ENCODE measurements at places on chromosomes 3 and 15. TPM values are rescaled to one million over a fixed set of nuclear protein-coding genes. Genes with fewer than 3 reads are reported as not detected.

GRCh38 chr15:67501177-67501835, 19.6 kb upstream of the C15orf61 start:
- DNase-seq = no peak

Gene GOLGA6L9
- 2.9 TPM for polyA plus RNA-seq

- no peak for DNase-seq
These were observed 193.1 kb downstream of the TNIK start for GRCh38 chr3:171267104-171267503.

GRCh38 chr3:103085465-103085864, 650.6 kb downstream of the ZPLD1 start:
- no peak for DNase-seq

Gene FAM227B
- 6.7 TPM for polyA plus RNA-seq

Gene ZNF106
- polyA plus RNA-seq = 234 TPM

- peak; percentile 59 for DNase-seq
These were observed 51.1 kb upstream of the ARRDC4 start for GRCh38 chr15:97909291-97909891.

DNA sequence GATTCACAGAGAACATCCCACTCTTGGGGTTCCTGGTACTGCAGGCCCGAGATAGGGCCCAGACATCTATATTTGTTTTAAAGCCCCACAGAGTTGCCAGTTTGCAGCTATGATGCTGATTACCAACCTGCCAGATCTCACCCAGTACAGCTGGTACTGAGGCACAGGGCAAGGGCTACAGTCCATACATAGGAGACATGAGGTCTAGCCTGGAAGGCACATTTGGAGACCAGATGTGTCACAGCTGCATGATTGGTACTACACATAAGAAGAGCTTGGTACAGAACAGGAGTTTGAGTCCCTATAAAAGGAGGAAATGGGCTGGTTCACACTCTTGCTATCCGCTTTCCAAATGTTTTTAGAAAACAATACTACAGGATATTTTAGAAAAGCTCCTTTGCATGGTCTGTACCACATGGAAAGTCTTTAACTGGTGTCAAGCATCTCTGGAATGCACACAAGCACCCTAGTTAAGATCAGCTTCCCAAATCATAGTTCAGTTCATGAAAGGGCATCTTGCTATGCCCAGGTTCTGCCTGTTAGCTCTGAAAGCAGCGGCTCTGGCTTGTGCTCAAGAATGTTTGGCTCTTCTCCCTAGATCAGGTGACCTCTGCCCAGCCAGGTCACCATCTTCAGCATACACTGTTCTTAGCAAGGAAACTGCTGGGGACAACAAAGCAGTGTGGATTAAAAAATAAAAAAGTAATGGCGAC, 20.6 kb downstream of the MTMR14 start:
- no peak for DNase-seq

- no peak for DNase-seq
These were observed 6.8 kb upstream of the LDHAL6B start for GRCh38 chr15:59199626-59200465.

GRCh38 chr3:72081471-72082185, 296.7 kb upstream of the PROK2 start:
- DNase-seq = no peak

Gene CPN2
- not detected for polyA plus RNA-seq

- DNase-seq = no peak
These were observed 14.7 kb upstream of the RYR3 start for GRCh38 chr15:33296050-33296449.

DNA sequence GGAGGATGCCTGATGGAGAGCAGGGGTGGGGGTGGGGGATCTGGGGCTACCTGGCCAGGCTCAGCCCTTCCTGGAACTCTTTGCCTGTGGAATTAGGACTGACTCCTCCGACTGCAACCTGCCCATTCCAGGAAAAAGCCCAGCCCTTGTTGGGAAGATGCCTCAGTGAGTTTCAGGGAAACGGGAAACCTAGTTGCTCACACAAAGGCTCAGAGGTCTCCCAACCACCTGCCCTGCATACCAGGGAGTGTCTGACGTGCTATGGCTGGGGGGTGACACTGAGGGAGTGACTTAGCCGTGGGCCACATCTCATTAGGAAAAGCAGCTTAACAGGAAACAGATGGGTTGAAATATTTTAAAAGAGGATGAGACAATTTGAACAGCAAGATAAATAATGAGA, 27.9 kb downstream of the CYP8B1 start:
- DNase-seq = no peak

Gene IGDCC3
- polyA plus RNA-seq = 2.1 TPM

GRCh38 chr3:141642215-141642614, 95.9 kb upstream of the RNF7 start:
- DNase-seq = no peak

DNA sequence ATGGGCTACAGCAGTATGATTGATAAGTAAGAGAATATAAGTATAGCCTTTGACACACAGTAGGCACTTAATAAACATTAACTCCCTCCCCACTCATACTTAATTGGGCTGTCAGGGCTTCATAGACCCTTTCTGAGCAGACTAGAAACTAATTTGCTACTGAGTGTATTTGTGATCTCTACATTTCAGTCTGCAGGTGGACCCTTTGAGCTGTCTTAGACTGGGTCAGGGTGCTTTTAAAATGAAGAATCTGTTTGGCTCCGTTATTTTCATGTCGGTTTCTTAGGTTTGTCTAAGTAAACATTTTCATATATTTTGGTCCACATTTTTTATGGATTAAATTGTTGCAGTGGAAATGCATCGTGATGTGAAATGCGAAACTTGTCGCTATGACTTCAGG, 50.3 kb upstream of the SELENOK start:
- DNase-seq = peak; percentile 21

DNA sequence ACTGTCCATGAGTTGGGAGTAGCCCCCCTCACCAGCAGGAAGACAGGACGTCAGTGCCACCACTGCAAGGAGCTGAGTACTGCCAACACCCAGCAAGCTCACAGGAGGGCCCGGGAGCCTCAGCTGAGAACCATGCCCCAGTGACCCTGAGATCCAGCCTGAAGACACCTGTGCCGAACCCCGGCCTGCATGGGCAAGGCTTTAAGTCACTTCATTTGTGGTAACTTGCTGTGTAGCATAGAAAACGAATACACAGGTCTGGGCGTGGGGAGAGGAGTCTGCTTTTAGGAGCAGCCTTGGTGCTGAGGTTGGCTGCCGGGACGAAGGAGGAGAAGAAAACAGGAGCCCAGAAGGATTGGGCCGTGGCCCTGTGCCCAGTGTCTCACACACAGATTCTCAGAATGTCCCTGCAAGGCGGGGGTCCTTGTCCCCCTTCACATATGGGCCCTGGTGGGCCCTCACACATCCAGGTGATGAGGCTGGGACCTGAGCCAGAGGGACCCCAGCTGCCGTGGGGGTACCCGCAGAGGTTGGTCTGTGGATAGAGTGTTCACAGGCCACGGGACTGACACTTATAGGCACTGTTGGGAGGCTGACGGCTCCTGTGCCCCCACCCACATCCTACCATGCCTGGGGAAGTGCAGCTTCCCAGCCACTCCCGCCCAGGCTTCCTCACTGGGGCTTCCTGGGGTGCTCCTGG, 85.3 kb downstream of the PLXNA1 start:
- no peak for DNase-seq

DNA sequence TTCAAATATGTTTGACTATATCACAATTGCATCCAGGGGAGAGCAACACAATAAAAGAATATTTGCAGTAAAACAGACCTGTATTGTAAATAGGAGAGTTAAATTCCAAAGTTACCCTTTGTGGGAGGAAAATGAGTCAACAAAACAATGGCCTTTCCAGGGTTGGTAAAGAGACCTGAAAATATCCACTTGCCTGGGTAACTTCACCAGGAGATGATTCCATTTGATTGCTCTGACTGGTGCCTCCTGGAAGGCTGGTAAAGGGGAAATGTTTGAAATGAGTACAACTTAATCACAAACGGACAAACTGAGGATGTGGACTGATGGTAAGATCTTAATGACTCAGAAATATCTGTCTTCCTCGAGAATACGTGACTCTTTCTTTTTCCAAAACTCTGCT, 43.6 kb upstream of the SRGAP3 start:
- DNase-seq = no peak

Gene GOLGA8J
- polyA plus RNA-seq = 0.51 TPM

Gene SKOR1
- not detected for polyA plus RNA-seq

Gene HGD
- 0.41 TPM for polyA plus RNA-seq

DNA sequence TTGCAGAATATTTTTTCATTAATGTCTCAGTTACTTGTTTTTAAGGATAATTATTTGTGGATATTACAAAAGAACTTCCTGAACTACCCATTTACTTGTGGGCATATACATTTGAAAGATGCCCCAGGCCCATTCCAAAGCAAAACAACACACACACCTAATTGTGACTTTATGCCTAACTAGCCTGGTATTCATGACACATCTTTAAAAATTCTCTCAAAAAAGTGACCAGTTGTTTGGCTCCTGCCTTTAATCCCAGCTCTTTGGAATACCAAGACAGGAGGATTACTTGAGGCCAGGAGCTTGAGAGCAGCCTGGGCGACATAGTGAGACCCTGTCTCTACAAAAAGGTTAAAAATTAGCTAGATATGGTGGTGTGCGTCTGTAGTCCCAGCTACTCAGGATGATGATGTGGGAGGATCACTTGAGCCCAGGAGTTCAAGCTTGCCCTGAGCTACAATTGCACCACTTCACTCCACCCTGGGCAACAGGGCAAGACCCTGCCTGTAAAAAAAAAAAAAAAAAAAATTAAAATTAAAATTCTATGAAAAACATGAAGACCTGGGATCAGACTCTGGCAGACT, 51.7 kb upstream of the SLC4A7 start:
- DNase-seq = no peak

DNA sequence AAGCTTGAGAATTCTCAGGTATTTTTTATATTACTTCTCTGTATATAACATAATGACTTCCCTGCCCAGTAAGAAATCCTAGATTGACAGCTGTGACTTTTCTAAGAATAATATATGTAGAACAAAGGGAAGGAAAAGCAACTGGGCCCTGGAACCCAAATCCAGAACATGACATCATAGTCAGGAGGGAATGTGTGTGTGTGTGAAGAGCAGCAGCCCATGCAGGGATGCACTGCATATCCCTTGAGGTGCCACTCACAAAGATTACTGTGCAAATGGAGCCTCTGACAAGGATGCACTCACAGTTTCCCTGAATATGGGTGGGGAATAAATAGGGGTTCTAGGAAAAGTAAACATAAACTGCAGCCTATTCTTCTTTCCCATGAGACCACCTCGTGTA, 279.5 kb downstream of the NEK10 start:
- no peak for DNase-seq

Gene OR5K1
- polyA plus RNA-seq = not detected

DNA sequence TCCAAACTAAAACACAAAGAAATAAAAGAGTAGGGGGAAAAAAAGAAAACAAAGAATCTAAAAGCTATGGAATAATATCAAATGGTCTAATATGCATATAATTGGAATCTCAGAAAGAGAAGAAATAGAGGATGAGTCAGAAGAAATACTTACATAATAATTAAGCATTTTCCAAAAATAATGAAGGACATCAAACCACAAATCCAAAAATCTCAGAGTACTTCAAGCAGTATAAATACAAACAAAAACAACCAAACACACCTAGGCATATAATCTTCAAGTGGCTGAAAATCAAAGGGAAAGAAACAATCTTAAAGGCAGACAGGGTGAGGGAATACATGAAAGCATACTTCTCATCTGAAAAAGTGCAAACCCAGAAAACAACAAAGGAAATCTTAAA, 46.3 kb downstream of the MYLK start:
- no peak for DNase-seq

Gene GRAMD2A
- 0.83 TPM for polyA plus RNA-seq

Gene SLMAP
- polyA plus RNA-seq = 51.1 TPM

DNA sequence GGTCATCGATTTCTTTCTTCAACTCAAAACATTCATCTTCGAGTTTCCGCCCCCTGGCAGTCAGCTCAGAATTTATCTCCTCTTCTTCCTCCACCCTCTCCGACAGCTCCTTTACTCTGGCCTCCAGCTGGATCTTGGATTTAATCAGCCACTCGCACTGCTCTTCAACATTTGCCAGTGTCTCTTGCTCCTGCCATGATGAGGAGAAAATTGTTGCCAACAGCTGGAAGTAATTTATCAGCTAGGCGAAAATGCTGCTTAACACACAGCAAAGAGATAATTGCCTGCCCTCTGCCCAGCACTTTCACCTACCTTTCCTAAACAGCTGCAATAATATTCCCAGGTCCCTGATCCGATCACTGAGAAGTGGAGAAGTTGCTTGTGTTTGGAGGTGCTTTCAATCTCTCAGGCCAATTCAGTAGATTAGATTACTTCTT, 69.3 kb downstream of the MYH15 start:
- peak; percentile 41 for DNase-seq

- DNase-seq = peak; percentile 72
These were observed 496.0 kb upstream of the THBS1 start for GRCh38 chr15:39084674-39085530.

- DNase-seq = no peak
These were observed 156.8 kb downstream of the ALCAM start for GRCh38 chr3:105523501-105523900.

DNA sequence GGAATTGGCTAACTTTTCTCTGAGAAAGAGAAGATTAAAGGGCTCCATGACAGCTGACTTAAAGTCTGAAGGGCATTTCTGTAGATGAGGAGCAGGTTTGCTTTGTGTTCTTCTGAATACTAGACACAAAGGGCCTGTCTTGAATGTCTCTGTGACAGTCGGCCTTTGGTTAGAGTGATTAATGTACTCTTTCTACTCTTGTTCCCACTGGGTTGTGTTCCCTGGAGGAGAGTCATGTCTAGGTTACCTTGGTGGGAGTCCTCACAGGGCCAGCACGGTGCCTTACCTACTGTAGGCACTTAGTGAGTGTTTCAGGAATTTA, 66.1 kb downstream of the MAP2K5 start:
- DNase-seq = no peak

Gene C2CD4A
- polyA plus RNA-seq = 0.05 TPM

Gene DGKG
- polyA plus RNA-seq = 3.5 TPM

Gene CHRM5
- not detected for polyA plus RNA-seq

Gene DLEC1
- 0.73 TPM for polyA plus RNA-seq

DNA sequence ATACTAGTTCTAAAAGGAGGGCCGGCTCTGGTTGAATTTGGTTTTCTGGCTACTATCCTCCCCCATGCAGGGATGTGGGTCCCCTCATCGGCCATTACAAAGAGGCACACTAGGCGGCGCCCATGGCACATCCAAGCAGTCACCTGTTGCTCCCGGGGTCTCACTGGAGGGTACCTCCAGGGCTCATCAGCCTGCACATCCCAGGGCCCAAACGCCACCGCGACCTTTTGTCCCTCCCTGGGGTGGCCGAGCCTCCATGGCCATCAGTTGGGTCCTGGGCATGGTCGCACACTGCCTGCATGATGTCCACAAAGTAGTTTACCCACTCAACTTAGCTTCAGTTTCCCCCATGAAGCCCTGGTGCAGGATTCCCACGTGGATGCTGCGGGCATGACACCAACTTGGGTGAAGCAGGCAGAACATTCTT, 28.3 kb downstream of the IDH3A start:
- peak; percentile 13 for DNase-seq

Measured in muscle of arm (tissue), 14 donors.